ENCODE measurements at places on chromosomes 5 and 9. TPM values are rescaled to one million over a fixed set of nuclear protein-coding genes. Genes with fewer than 3 reads are reported as not detected.

Gene S1PR3
- total RNA-seq: 28.2 TPM

Gene TRAF1
- 2.2 TPM for total RNA-seq

Gene SOHLH1
- not detected for total RNA-seq

Gene EGFL7
- total RNA-seq: 61.5 TPM

Gene C5orf52
- not detected for total RNA-seq

Gene ADGRD2
- total RNA-seq: not detected

Gene STPG3
- total RNA-seq: 1.3 TPM

Gene ALDH1A1
- total RNA-seq: 19.8 TPM

Gene PCDHB3
- 1.4 TPM for total RNA-seq

Gene SH3TC2
- total RNA-seq: 16.7 TPM

Gene SLC46A2
- total RNA-seq: not detected

Gene OR1Q1
- total RNA-seq: not detected

Gene OLFM1
- 11.9 TPM for total RNA-seq

Gene SPOUT1
- total RNA-seq: 15.8 TPM

Gene NUTM2G
- total RNA-seq: not detected

Gene LCN15
- not detected for total RNA-seq

Gene PCDHGC4
- 3.0 TPM for total RNA-seq

Gene TAF1L
- total RNA-seq: not detected

Gene TLX3
- total RNA-seq: not detected
